Choroid plexus epithelial cell (primary cell): ENCODE measurements at places on chromosomes 4 and X.

- no peak for DNase-seq
These were observed 94.4 kb upstream of the AMOT start for GRCh38 chrX:112935029-112935428.

GRCh38 chrX:85836868-85837267 lies 210.5 kb downstream of the CHM start:
- DNase-seq: no peak

- no peak for DNase-seq
These were observed 1.5 kb upstream of the IL13RA2 start for GRCh38 chrX:115018944-115019343.

DNA sequence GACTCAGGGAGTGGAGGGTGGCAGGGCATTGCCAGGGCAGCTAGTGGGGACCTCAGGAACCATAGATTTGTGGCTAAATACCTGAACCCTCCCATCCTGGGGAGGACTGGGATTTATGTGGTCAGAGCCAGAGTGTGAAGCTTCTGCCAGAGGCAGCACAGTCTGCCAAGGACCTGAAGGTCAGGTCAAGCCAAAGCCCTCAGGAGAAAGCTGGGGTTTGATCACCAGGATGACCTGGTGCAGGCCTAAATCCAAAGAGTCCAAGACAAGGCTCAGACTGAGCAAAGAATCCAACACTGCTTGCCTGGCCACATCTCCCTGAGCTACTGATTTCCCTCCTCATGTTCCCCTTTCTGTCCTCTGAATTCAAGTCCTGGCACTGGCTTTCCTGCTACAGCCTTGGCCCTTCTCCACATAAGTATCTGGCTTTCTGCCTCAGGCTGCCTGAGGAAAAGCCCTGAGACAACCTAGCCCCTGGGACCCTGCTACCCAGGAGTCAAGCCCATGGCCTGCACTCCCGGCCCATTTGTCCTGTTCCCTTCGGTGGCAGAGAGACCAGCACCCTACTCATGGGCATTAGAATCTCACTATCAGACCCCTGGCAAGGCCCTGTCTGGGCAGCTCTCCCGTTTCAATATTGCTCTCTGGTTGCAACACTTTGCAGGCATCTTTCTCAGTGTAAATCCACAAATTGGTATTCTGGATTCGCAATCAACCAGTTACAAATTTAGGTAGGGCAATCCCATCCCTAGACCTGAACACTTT lies 39.3 kb upstream of the SLC25A43 start:
- DNase-seq: no peak
